ENCODE measurements at places on chromosomes 2 and 18.

DNA sequence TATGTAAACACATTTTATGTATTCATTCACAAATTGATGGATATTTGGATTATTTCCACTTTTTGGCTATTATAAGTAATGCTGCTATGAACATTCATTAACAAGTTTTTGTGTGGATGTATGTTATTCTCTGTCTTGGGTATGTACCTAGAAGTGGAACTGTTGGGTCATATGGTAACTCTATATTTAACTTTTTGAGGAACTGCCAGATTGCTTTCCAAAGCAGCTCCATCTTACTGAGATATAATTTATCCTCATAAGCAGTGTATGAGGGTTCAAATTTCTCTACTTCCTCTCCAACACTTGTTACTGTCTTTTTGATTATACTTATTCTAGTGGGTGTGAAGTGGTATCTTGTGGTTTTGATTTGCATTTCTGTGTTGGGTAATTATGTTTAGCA, 7.1 kb upstream of the EML6 start:
- no peak overlapping the region for H3K27ac ChIP-seq
- DNase-seq, result no peak
- no peaks in the 10 kb centered on the region for H3K36me3 ChIP-seq
- no peak overlapping the region for H3K4me3 ChIP-seq

GRCh38 chr2:38243186-38243880, 133.7 kb downstream of the ATL2 start:
- no peak for DNase-seq
- H3K27ac ChIP-seq, result no peak overlapping the region
- H3K4me1 ChIP-seq, result peaks cover 3% of the 10 kb centered on the region
- H3K36me3 ChIP-seq, result no peaks in the 10 kb centered on the region
- H3K4me3 ChIP-seq, result no peak overlapping the region

DNA sequence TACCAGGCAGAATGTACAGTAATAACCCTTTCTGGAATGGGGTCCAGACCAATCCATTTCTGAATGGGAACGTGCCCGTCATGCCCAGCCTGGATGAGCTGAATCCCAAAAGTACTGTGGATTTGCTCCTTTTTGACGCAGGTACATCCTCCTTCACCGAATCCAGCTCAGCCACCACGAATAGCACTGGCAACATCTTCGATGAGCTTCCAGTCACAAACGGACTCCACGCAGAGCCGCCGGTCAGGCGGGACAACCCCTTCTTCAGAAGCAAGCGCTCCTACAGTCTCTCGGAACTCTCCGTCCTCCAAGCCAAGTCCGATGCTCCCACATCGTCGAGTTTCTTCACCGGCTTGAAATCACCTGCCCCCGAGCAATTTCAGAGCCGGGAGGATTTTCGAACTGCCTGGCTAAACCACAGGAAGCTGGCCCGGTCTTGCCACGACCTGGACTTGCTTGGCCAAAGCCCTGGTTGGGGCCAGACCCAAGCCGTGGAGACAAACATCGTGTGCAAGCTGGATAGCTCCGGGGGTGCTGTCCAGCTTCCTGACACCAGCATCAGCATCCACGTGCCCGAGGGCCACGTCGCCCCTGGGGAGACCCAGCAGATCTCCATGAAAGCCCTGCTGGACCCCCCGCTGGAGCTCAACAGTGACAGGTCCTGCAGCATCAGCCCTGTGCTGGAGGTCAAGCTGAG, 89.6 kb downstream of the SH3BP4 start:
- no peak overlapping the region for H3K27ac ChIP-seq
- H3K36me3 ChIP-seq, result no peaks in the 10 kb centered on the region
- H3K4me1 ChIP-seq, result peaks cover 14% of the 10 kb centered on the region
- peaks cover 9% of the 10 kb centered on the region for H3K27me3 ChIP-seq
- no peak overlapping the region for H3K4me3 ChIP-seq

DNA sequence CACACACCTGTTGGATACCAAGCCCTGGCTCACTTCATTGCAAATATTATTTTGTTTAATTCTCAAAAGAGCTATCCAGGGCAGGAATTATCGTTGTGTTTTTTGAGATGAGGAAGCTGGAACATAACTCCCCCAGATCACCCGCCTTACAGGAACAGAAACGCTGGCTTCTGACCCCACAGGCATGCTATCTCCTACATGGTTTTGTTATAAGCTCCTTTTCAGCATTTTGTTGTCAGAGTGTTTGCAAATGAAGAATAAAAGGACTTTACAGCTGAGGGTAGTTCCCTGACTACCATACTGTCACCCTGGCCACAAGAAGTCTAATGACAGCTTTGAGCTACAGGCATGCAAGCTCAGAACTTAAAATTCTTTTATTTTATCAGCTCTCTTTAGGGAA, 62.0 kb upstream of the MRPS9 start:
- no peak overlapping the region for H3K4me3 ChIP-seq
- H3K27ac ChIP-seq, result no peak overlapping the region
- no peak for DNase-seq
- no peaks in the 10 kb centered on the region for H3K36me3 ChIP-seq
- peaks cover 14% of the 10 kb centered on the region for H3K27me3 ChIP-seq

DNA sequence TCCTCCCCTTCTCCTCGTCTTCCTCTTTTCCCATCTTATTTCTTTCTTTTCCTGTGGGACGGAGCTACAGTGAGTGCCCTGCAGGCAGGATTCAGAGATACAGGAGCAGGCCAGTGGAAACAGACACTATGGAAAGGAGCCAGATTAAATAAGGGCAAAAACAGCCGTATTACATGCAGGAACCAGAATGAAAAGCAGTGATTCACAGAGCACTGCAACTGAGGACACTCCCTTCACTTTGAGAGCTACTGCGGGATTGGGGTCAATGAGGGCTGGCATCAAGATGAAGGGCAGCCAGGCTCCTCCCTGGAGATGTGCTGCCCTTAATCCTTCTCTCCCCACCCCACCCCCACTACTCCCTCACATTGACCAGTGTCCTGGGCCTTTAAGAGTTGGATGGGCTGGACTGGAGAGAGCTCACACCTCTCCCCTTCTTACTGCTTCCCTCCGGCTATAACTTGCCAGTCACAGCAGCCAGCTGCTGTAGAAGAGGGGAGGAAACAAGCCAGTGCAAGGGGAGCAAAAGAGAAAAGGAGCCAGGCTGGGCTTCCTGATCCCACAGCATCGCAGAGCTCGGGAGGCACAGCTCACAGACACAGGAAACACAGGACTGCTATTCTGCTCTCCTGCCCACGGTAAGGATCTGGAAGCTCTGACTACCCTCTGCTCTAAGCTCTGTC, at the start of gene PLCD4:
PLCD4 (plus strand) TSS at position 464 of the 680 bp plus-strand sequence. CDS start 7,841 bp downstream, outside the sequence.
- no peaks in the 10 kb centered on the region for H3K4me1 ChIP-seq
- no peak for DNase-seq
- H3K36me3 ChIP-seq, result no peaks in the 10 kb centered on the region
- no peak within 1 kb of the TSS for H3K27ac ChIP-seq
- no peak within 1 kb of the TSS for H3K4me3 ChIP-seq

- no peak overlapping the region for H3K4me3 ChIP-seq
- DNase-seq, result no peak
- peaks cover 9% of the 10 kb centered on the region for H3K27me3 ChIP-seq
- H3K4me1 ChIP-seq, result no peaks in the 10 kb centered on the region
Observed at GRCh38 chr2:169452080-169452479, 27.2 kb upstream of the BBS5 start.

DNA sequence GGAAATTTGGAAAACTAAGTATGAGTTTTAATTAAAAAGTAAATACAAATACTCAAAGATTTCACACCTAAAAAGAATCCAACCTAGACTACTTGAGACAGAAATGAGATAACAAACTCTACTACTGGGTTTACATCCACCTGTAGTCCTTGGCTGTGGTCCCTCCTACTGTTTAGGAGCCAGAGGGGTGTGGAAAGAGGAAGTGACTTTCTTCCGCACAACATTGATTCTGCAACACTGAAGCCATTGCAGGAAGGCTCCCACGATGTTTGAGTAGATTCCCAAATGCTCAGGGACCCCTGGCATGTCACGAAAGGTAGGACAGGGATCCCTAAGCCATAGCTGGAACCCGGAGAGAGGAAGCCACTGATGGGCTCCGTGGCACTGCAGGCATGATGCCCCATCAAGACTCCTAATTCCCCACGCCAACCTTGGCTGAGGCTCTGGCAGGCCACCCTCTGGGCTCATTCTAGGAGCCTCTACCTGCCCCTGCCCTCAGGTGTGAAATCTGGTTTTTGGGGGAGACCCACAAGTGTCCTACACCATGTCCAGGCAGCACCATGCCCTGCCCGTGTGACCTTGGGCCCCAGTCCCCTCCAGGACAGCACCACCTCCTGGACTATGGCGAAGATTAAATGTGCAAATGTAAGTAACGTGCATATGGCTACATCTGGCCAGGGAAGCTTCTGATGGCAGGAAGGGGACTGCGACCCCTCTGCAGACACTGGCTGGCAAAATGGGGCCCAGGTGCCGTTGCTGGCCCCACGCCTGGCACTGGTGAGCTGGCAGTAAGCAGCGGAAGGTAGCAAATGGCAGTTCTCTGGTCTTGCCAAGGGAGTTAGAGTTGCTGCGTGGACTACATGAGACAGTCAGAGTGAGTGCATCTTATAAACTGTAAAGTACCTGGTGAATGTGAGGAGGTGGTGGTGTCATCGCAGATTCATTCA, 38.2 kb upstream of the MAL start:
- no peak overlapping the region for H3K27ac ChIP-seq
- H3K4me1 ChIP-seq, result no peaks in the 10 kb centered on the region
- no peak for DNase-seq
- no peak overlapping the region for H3K4me3 ChIP-seq

GRCh38 chr2:240322231-240322955, 113.1 kb upstream of the GPC1 start:
- no peak overlapping the region for H3K4me3 ChIP-seq
- H3K36me3 ChIP-seq, result no peaks in the 10 kb centered on the region
- no peak for DNase-seq
- no peaks in the 10 kb centered on the region for H3K4me1 ChIP-seq
- peaks cover 7% of the 10 kb centered on the region for H3K27me3 ChIP-seq

DNA sequence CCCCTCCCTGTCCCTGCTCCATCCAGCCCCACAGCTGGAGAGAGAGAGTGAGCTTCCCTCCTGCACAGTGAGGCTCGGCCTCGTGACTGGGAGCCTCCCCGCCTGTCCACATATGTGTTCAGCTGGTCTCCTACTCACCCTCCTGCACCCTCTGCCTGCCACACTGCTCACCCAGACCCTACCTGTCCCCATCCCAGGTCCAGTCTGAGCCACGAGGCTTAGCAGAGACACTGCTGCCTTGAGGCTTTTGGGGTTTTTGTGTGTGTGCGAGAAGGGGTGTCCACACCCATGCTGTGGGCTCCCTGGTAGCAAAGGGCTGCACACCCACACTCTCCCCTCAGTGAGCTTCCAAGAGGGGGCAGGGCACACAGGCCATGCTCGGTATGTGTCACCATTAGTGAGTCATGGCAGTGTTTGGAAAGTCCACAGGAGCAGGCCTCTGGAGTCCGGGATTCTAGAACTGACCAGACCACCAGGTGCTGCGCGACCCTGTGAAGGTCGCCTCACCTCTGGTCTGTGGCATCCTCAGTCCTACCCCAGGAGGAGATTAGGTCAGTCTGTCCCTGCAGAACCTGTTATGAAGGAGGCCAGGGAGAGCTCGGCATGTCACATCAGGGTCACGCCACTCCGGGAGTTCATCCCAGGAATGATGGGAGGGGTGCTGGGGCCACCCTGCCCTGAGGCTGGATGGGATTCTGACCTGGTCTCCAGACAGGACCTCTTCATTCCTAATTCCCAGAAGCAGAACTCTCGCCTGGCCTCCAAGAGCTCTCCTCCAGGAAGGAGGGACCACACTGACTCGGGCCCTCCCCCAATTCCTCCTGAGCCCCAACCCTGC, 39.9 kb upstream of the SMAD7 start:
- DNase-seq, result no peak
- no peaks in the 10 kb centered on the region for H3K4me1 ChIP-seq
- no peaks in the 10 kb centered on the region for H3K36me3 ChIP-seq
- no peak overlapping the region for H3K4me3 ChIP-seq
- no peak overlapping the region for H3K27ac ChIP-seq

GRCh38 chr18:22283397-22283796, 114.0 kb downstream of the GATA6 start:
- H3K36me3 ChIP-seq, result no peaks in the 10 kb centered on the region
- DNase-seq, result no peak
- H3K4me1 ChIP-seq, result no peaks in the 10 kb centered on the region
- H3K27me3 ChIP-seq, result no peaks in the 10 kb centered on the region

- no peak for DNase-seq
- H3K27me3 ChIP-seq, result peaks cover 42% of the 10 kb centered on the region
- H3K4me1 ChIP-seq, result peaks cover 19% of the 10 kb centered on the region
- no peak overlapping the region for H3K27ac ChIP-seq
Observed at GRCh38 chr2:126413079-126413478, 242.9 kb upstream of the GYPC start.

DNA sequence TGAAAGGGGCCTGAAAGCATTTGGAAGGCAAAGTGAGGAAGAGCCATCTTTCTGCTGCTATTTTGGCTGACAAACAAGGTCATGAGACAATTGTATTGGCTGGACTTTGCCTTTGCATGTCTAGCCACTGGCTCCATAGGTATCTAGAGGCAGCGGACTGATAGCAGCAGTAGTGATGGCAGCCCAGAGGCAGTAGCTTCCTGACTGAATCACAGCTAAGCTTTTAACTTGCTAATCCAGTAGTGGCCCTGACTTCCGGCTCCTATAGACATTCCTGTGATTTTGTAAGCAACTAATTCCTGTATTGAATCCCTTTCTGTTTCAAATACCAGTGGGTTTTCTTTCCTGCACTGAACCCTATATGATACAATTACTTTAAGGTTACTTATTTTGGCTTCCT, 69.8 kb upstream of the PDE1A start:
- H3K27me3 ChIP-seq, result no peaks in the 10 kb centered on the region
- no peak for DNase-seq
- no peak overlapping the region for H3K4me3 ChIP-seq
- H3K36me3 ChIP-seq, result no peaks in the 10 kb centered on the region
- H3K4me1 ChIP-seq, result no peaks in the 10 kb centered on the region

GRCh38 chr2:223467196-223467595, 135.0 kb downstream of the SCG2 start:
- no peak for DNase-seq
- H3K36me3 ChIP-seq, result no peaks in the 10 kb centered on the region
- no peak overlapping the region for H3K4me3 ChIP-seq
- H3K27me3 ChIP-seq, result no peaks in the 10 kb centered on the region
- no peaks in the 10 kb centered on the region for H3K4me1 ChIP-seq

DNA sequence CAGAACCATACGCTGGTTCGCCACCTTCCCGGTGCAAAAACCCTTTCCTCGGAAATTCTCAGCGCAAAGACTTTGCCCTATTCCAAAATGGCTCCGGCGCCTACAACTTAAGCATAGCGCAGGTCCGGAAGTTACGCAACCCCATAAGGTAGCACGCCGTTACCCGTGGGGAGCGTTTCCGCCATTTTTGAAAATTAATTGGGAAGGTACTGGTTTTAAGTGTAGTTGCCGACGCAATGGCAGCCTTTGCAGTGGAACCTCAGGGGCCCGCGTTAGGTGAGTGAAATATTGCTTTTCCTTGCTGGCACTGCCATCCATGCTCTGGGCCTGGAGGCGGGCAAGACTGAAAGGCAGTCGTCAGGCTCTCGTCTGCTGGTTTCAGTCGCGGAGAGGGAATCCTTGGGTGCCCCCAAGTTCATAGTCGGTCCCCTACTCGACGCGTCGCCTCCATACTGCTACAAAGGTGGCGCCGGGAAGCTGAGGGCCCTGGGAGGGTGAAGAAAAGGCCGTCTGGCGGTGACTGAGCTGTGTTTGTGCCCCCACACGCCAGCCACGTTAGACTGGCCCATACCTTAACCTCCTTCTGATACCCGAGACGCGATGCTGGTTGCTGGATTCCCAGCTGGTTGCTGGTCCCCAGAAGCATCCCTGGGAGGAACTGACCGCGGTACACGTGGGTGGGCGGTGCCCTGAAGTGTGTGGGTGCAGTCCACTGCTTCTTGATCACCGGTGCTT, at the start of gene NUP35:
NUP35 (plus strand) TSS at position 222 of the 735 bp plus-strand sequence; CDS start at position 237, 15 bp downstream.
- DNase-seq, result peak; percentile 84
- H3K36me3 ChIP-seq, result peaks cover 9% of the 10 kb centered on the region
- peak within 1 kb of the TSS; percentile 95 for H3K27ac ChIP-seq
- peak within 1 kb of the TSS; percentile 98 for H3K4me3 ChIP-seq
- H3K27me3 ChIP-seq, result peaks cover 21% of the 10 kb centered on the region
- H3K4me1 ChIP-seq, result peaks cover 43% of the 10 kb centered on the region
